ENCODE measurements at places on chromosomes 2 and 18.

DNA sequence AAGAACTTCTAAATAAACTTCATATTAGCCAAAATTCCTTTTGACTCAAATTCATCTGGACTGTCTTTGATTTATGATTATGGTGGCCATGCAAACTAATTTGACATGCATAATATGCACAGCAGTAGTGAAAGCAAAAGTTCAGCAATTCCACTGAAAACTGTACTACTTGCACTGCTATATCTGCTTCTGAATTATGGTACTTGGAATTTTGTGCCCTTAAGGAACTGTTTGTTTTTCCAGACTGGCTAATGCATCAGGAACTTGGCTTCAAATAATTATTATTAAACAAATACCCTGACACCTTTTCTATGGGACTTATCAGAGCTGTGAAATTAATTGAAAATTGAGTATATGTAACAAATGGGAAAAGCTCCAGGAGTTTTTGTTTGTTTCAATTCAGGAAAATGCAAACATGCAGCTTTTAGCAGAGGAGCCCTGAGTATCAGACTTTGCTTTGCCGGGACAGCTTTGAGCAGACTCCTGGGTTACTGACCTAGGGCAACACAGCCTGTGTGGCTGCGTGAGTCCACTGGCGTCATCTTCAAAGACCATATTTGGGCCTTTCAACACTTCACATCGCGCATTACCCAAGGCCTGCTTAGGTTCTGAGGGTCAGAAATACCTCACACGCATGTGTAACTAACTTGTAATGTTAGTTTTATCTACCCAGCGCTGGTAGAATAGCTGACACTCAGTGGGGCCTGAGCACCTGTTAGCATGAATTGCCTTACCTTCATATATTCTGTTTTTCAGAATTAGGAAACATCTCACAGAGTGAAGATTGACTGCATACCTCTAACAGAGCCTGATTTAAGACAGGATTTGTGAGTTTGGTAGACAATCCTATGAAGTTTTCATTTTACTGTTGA is 35.4 kb downstream of the CFAP221 start:
- DNase-seq: no peak

DNA sequence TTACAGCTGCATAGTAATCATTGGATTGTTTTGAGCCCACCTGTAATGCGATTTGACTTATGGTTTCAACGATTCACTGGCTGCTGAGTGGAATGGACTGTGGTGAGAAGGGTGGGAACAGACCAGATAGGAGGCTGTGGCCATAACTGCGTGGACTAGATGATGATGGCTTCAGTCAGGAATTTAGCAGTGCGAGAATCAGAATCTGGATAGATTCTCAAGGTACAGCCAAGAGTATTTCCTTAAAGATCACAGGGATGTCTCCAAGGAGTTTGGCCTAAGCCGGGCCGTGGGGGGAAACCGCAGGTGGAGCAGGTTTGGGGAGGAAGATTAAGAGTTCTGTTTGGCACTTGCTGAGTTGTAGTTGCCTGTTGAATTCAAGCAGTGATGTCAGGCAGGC is 44.0 kb upstream of the CHMP1B start:
- DNase-seq: no peak

DNA sequence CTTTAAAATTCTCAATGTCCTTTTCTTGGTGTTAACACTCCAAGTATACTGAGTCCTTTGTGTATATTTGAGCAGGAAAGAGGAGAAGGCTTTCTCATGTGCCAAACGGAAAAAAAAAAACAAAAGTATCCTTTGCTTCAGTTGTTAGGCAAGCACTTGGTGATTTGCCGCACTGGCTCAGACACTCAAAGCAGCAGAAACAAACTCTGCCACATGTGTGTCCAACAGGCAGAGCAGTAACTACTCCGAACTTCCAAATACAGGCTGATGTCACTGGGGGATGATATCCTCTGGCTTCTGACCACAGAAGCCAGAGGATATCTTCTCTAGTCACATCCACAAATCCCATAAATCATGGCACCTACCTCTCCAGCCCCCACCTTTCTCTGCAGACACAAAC is 108.0 kb upstream of the SALL3 start:
- DNase-seq: no peak

GRCh38 chr18:59063300-59063906 is 76.3 kb upstream of the SEC11C start:
- DNase-seq: no peak

DNA sequence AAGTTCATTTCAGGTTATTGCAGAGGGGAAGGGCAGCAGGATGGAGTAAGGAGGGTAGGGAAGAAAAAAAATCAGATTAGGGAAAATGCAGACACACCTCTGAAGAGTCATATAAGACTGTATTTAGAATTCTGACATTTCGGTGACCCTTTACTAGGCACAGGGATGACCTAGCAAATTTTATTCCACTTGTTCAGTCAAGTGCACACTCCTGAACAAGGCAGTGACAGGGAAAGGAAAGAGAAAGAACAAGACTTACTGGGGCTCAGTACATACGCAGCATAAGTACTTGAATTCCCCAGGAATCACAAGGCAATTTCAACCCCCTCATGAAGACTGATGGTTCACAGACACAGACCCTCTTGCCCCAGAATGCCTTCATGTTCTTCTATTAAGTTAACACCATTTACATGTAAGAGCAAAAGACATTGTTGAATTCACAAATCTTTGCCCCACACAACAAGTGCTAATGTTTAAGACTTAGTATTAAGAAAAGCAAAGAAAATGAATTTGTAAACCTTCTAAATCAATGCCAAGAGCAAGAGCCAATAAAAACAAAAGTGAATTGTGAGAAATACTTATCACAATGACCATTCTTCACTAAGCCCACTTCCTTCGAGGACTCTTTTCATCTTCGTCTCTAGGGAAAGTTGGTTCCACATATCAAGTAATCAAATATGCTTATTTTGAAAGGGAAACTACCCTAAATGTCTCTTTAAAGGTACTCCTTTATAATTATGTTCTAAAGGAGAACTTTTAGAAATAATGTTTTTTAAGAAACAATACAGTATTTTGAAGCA is 47.0 kb downstream of the COBLL1 start:
- no peak for DNase-seq

DNA sequence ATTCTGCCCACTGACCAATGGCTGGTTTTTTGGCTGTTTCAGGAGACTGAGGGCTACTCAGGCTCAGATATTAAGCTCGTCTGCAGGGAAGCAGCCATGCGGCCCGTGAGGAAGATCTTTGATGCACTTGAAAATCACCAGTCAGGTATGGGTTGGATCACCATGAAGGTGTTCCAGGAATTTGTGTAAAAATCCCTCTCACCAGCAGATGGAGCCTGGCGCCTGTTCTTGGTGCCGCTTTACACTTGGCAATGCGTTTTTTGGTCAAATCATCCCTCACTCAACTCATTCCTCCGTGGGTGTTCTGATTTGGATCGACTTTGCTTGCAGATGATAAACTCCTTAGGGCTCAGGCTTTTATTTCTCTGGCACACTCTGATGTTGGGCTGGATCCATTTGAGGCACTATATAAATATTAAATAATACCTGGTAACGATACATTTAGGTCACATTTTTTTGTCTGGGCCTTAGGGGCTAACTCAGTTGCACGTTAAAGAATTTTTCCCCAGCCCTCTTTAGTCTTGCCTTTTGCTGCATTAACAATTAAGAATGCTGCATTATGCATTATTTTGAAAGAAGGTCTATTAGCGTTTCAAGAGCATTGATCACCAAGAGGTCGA is 50.0 kb downstream of the HDHD2 start:
- DNase-seq: peak; percentile 10

DNA sequence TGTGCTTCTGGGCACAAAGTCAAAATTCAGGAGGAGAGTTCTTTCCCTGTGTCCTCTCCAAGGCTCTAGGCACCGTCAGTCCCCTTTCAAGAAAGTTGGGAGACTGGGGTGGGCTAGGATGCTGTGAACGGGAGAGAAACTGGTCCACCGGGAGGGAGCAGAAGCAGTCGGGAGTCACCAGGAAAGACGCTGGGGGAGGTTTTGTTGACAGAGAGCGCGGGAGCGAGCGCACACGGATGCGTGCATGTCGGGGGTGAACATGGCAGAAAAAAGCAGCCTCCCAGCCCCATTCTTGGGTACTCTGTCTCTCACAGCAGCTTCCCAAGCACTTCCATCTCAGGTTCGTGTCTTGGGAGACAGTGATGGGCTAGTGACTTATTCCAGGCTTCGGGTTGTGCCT is 97.1 kb upstream of the PXDN start:
- DNase-seq: no peak

DNA sequence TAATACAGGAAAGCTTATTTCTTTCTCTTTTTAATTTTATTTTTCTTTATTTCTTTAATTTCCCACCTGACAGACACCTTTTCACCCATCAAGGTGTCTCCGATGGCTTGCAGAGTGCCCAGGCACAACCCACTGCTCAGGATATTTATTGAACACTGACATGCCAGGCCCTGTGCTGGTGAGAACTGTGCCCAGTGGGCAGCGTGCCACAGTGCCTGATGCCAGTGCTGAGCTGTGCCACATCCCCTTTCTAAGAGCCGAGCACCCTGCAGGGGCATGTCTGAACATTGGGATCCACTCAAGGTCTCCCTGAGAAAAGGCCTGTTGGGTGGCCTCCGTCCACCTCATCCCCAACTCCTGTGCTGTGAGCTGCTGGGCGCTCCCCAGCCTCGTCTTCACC is 158.6 kb upstream of the RAB6C start:
- no peak for DNase-seq

GRCh38 chr18:3703732-3704176 is 253.8 kb downstream of the TGIF1 start:
- DNase-seq: peak; percentile 61

DNA sequence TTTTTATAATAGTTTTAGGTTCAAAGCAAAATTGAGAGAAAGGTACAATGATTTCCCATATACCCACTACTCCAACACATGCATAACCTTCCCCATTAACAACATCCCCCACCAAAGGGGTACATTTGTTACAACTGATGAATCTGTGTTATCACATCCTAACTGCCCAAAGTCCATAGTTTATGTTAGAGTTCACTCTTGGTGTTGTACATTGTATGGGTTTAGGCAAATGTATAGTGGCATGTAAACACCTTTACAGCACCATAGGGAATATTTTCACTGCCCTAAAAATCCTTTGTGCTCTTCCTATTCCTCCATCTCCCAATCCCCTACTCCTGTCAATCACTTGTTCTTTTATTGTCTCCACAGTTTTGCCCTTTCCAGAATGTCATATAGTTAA is 471.6 kb downstream of the CPS1 start:
- no peak for DNase-seq

DNA sequence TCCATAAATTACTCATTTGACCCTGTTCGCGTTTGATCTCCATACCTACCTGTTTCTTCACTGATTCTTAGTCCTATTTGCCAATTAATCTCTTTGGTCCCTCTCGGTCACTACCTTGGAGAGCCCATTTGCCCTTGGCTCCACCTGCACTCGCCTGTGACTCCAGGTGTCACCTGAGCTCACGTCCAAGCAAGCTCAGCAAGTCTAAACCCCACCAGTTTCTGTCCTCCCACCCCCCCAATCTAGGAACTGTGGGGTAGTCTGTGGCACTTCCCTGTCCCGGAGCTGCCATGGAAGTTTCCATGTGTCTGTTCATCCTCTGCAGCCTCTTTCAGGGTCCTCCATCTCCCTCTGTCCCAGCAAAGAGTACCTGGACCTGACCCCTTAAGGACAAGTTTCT is 68.1 kb upstream of the BCL2L11 start:
- DNase-seq: no peak

DNA sequence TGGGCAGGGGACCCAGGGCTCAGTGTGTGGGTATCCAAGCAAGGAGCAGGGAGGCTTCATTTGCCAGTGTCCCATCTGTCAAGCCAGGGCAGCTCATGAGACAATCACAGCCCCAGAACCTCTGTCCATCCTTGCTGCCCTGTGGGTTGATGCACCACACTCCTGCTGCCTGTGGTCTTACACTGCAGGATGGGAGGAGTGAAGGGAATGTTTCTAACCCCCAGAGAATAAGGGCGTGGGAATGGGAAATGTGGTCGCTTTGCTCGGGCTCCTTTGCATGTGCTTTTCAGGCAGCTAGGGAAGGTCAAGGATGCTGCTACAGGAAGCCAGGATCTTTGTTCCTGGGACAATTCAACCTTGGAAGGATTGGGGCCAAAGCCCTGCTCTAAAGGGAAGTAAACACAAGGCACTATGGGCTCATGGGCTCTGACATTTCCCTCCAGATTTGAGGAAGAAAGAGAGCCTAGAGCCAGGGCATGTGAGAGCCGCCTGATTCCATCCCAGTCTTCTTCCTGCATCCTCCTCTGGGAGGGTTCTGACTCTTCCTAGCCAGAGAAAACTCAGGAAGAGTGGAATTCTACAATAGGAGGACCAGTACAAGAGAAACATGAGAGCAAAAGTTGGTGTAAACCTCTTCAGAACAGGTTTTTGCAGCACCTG is 18.8 kb upstream of the MAP3K20 start:
- peak; percentile 57 for DNase-seq

GRCh38 chr2:123073956-123074355 is 951.1 kb upstream of the CNTNAP5 start:
- DNase-seq: peak; percentile 6

DNA sequence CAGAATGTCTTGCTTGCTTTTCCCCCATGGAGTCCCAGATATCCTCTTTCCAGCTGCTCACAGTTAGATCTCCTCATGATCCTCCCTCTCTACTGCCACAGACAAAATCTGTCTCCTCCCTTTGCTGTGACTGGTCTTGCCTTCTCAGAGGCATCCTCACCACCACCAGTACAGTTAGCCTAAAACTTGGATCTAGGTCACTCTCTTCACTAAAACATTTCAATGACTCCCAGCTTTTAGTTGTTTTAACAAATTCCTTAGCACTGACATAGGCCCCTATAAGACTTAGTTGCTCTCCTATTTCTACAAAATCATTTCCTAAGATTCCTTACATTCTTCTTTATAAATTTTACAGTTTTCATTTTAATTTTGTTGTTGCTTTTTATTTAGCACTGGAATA is 734.2 kb upstream of the CHAC2 start:
- DNase-seq: no peak

DNA sequence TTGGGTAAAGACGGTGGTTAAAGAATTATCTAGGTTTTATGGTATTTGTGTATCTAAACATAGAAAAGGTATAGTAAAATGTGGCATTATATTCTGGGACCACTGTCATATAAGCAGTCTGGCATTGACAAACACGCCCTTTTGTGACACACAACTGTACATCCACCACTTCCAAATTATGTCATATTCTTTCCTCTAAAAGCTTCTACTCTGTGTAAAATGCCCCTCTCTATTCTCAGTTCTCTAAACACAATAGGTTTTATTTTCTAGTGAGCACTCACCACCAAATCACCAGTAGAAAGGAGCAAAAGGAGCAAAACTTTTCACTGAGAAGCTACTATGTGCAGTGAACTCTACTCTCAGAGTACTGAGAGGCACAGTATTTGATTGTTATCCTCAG is 88.1 kb upstream of the PIEZO2 start:
- DNase-seq: no peak

- peak; percentile 60 for DNase-seq
Observed at GRCh38 chr18:62331581-62332356, 6.7 kb downstream of the TNFRSF11A start.

Measured in CD14-positive monocyte (primary cell).